ENCODE measurements at places on chromosomes 16 and 17. TPM values are rescaled to one million over a fixed set of nuclear protein-coding genes. Genes with fewer than 3 reads are reported as not detected.

DNA sequence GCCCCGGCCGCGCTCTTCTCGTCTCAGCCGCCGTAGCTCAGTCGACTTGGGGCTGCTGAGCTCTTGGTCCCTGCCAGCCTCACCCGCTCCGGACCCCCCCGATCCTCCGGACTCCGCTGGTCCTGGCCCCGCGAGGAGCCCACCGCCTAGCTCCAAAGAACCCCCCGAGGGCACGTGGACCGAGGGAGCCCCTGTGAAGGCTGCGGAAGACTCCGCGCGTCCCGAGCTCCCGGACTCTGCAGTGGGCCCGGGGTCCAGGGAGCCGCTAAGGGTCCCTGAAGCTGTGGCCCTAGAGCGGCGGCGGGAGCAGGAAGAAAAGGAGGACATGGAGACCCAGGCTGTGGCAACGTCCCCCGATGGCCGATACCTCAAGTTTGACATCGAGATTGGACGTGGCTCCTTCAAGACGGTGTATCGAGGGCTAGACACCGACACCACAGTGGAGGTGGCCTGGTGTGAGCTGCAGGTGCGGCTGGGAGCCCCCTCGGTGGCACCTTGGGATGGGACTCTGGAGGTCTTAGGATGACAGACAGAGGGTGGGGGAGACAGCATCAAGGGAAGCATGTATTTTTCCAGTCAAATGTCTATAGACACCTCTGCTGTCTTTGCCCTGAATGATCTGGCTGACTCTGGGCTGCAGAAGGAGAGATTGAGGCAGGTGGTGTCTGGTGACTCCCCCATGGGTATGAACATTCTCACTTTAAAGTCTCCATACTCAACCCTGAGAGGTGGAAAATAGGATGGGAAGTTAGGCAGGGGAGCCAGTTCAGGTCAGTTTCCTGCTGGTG, 635 bp downstream of the WNK4 start:
- H3K4me1 ChIP-seq = peaks cover 20% of the 10 kb centered on the region
- no peak overlapping the region for H3K27ac ChIP-seq
- peaks cover 27% of the 10 kb centered on the region for H3K36me3 ChIP-seq
- DNase-seq = no peak
- H3K4me3 ChIP-seq = no peak overlapping the region
- H3K27me3 ChIP-seq = peaks cover 55% of the 10 kb centered on the region

Gene EPX
- total RNA-seq = not detected

DNA sequence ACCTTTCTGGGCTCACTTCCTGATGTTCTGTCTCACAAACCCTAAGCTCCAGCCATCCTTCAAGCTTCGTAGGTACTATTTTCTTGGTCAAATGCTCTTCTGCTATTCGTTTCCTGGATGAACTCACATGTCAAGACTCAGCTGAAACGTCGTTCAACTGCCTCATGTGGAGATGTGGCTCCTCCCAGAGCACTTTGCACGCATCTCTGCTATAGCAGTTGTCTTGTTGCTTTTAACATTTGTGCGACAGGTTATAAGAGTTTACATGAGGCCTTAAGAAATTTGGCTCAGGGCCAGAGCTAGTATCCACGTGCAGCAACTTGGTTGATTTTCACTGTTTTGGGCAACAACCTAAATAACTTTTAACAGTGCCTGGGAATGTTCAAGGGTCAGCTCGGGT, 2.8 kb upstream of the KRT40 start:
- DNase-seq = no peak
- no peak overlapping the region for H3K4me3 ChIP-seq
- H3K27ac ChIP-seq = no peak overlapping the region
- no peaks in the 10 kb centered on the region for H3K36me3 ChIP-seq
- no peaks in the 10 kb centered on the region for H3K4me1 ChIP-seq
- H3K27me3 ChIP-seq = peaks cover 31% of the 10 kb centered on the region

- no peaks in the 10 kb centered on the region for H3K36me3 ChIP-seq
- peaks cover 11% of the 10 kb centered on the region for H3K4me1 ChIP-seq
- H3K27me3 ChIP-seq = no peaks in the 10 kb centered on the region
- DNase-seq = no peak
- no peak overlapping the region for H3K27ac ChIP-seq
Measured at GRCh38 chr17:9235346-9235745, 214.0 kb downstream of the NTN1 start.

DNA sequence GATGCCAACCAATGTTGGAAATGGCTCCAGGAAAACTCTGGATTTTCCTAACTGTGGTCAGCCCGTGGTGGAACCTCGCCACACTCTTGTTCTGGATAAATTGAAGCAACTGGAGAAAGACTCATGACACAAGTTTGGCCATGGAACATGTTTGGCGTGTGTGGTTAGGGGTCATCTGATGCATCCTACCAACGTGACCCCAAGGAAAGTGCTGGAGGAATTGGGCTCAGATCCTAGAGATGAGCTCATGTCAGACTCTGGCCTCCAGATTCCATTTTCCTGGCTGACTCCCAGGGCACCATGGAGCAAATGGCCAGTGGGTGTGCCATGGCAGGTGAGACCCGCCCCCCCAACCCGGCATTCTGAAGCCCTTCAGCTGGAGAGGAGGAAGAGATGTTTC, 58.5 kb downstream of the CACNG5 start:
- H3K4me1 ChIP-seq = no peaks in the 10 kb centered on the region
- no peak for DNase-seq
- no peak overlapping the region for H3K27ac ChIP-seq
- no peaks in the 10 kb centered on the region for H3K36me3 ChIP-seq

DNA sequence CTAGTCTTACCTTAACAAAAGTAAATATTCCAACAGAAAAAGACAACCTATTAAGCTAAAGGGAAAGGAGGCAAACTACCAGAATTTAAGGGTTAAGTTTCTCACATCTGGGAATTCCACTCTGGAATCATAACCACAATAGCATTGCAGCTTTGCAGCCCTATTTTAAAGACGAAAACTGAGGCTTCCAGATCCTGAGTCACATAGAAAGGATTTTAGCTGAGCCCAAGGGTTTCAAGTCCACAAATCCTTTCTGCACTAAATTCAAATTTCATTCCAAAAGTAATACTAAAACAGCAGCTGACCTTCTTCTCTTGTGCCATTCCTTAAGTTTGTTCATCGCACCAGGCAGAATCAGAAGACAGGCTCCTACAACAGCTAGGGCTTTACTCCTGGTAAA, 17.8 kb downstream of the XYLT1 start:
- DNase-seq = no peak
- H3K4me3 ChIP-seq = no peak overlapping the region
- no peak overlapping the region for H3K27ac ChIP-seq
- H3K4me1 ChIP-seq = peaks cover 61% of the 10 kb centered on the region

- peaks cover 5% of the 10 kb centered on the region for H3K4me1 ChIP-seq
- DNase-seq = no peak
- H3K4me3 ChIP-seq = no peak overlapping the region
- peaks cover 18% of the 10 kb centered on the region for H3K27me3 ChIP-seq
- H3K27ac ChIP-seq = no peak overlapping the region
Measured at GRCh38 chr16:74275031-74275636, 21.5 kb upstream of the PSMD7 start.

Gene NXPH3
- not detected for total RNA-seq

GRCh38 chr16:47523342-47524006, 62.3 kb downstream of the PHKB start:
- H3K4me3 ChIP-seq = no peak overlapping the region
- H3K27me3 ChIP-seq = no peaks in the 10 kb centered on the region
- H3K36me3 ChIP-seq = peaks cover 16% of the 10 kb centered on the region
- DNase-seq = no peak

Gene NUDT7
- total RNA-seq = 8.4 TPM

DNA sequence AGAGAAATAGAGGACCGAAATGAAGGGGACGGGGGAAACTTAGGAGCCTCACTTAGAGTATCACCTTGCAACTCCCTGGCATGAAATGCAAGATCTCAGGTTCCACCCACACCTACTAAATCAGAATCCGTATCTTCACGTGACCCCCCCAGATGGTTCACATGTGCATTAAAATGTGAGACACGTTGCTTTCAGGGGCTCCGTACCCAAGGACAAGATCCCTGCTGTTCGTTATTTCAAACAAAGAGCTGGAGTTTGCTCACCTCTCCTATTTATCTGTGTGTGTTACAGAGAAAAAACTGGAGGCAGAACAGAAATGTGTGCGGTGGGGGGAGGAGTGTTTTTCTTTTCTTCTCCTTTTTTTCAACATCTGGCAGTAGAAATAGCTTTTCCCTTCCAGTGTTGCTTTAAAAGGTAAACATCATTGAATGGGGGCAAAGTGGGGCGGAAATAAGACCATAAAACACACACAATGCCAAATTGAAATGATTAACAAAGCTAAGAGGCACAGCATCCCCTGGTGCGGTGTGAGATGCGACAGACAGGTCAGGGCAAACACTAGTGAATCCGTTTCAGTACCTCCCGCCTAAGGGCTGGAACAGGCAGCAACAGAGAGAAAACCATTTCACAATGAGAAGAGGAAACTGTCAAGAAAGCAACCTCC, 145.4 kb downstream of the SOX9 start:
- no peak overlapping the region for H3K27ac ChIP-seq
- no peak overlapping the region for H3K4me3 ChIP-seq
- no peaks in the 10 kb centered on the region for H3K27me3 ChIP-seq
- no peak for DNase-seq
- no peaks in the 10 kb centered on the region for H3K36me3 ChIP-seq

DNA sequence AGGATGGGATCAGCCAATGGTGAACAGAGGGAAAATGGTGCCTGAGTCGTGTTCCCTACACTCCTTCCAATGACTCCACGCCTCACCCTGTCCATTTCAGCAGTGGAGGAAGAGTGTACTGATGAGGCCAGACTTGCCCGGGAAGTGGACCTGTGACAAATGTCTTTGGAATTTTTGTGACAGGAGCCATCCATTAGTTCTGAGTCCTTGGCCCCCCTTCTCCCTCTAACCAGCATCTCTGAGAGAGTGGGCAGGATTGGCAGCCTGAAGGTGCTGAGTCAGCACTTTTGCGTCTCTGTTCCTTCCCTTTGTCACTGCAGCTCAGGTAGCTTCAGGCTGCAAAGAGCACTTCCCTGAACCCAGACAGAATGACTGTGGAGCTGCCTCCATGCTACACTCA, 30.8 kb downstream of the BEAN1 start:
- peaks cover 26% of the 10 kb centered on the region for H3K27me3 ChIP-seq
- no peak overlapping the region for H3K27ac ChIP-seq
- H3K4me1 ChIP-seq = peaks cover 7% of the 10 kb centered on the region
- no peak for DNase-seq
- H3K36me3 ChIP-seq = no peaks in the 10 kb centered on the region

Gene ZSCAN10
- 0.35 TPM for total RNA-seq

GRCh38 chr16:70253291-70254106, 1.8 kb upstream of the EXOSC6 start:
- peak overlapping the region; percentile 54 for H3K27ac ChIP-seq
- H3K4me1 ChIP-seq = peaks cover 15% of the 10 kb centered on the region
- no peak overlapping the region for H3K4me3 ChIP-seq
- no peaks in the 10 kb centered on the region for H3K27me3 ChIP-seq
- H3K36me3 ChIP-seq = peaks cover 59% of the 10 kb centered on the region

Gene OR1A1
- not detected for total RNA-seq

DNA sequence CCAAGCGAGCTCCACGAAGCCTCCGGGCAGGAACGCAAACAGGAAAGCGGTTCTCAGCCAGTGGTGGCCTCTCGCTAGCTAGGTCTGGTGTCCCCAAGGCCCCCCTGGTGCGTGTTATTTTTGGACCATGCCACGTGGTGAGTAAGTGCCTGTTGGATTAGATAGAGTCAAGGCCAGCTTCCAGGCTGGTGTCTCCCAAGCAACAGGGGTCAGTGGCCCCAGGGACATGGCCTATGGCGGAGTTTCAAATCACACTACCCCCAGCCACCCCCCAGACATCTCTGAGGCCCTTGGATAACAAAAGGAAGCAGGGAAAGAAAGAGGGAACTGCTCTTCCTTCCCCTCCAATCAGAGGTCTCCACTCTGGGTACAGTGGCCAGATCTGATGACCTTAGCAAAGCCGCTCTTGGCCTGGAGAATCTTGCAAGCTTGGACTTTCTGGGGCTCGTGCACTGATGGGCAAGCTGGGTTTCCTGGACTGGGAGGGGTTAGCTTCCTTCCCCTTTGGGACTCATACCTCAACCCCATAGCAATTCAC, 58.2 kb downstream of the MAF start:
- no peak for DNase-seq
- H3K27ac ChIP-seq = no peak overlapping the region
- no peaks in the 10 kb centered on the region for H3K36me3 ChIP-seq
- H3K27me3 ChIP-seq = peaks cover 3% of the 10 kb centered on the region
- H3K4me1 ChIP-seq = no peaks in the 10 kb centered on the region

- H3K36me3 ChIP-seq = no peaks in the 10 kb centered on the region
- H3K4me1 ChIP-seq = peaks cover 17% of the 10 kb centered on the region
- no peak for DNase-seq
- H3K27ac ChIP-seq = peak overlapping the region; percentile 41
Measured at GRCh38 chr17:9241371-9241712, 220.0 kb downstream of the NTN1 start.

All from activated CD4-positive, alpha-beta T cell treated with anti-CD3 and anti-CD28 coated beads, Interleukin-2, amount 10 ng/mL, durations not matched to agents 7 days and 5 days (primary cell).